ENCODE measurements at places on chromosomes 12 and 14. TPM values are rescaled to one million over a fixed set of nuclear protein-coding genes. Genes with fewer than 3 reads are reported as not detected.

Gene MMP19
- 16.1 TPM for total RNA-seq

Gene RBP5
- not detected for total RNA-seq

Gene WNT5B
- total RNA-seq: 507 TPM

Gene GON7
- 8.4 TPM for total RNA-seq

Gene CPM
- 90.2 TPM for total RNA-seq

Gene ACSS3
- total RNA-seq: 16.3 TPM

Gene IL26
- total RNA-seq: not detected

Gene NUBPL
- total RNA-seq: 11.9 TPM

Gene SLC17A8
- total RNA-seq: not detected

Gene ATG101
- 54.2 TPM for total RNA-seq

Gene ENDOU
- under 0.01 TPM for total RNA-seq

Gene SDR9C7
- not detected for total RNA-seq

Gene KLHDC1
- 5.7 TPM for total RNA-seq

Gene RGS6
- not detected for total RNA-seq

Gene PIWIL1
- not detected for total RNA-seq

Gene OR6C4
- not detected for total RNA-seq

Gene RASSF8
- total RNA-seq: 230 TPM

Gene RD3L
- total RNA-seq: not detected

Gene RAN
- 236 TPM for total RNA-seq

Gene SAMD4A
- total RNA-seq: 65.6 TPM

Gene FGF23
- not detected for total RNA-seq

Gene PROX2
- 0.12 TPM for total RNA-seq

Gene HOXC5
- total RNA-seq: 0.12 TPM

Gene CCDC197
- not detected for total RNA-seq

Gene AQP2
- not detected for total RNA-seq

Gene PLEK2
- total RNA-seq: 2.6 TPM

Gene NFKBIA
- total RNA-seq: 180 TPM

Gene SNRPF
- total RNA-seq: 3.4 TPM

Gene RPL10L
- total RNA-seq: not detected

Gene MIP
- 0.32 TPM for total RNA-seq

Gene SLC25A47
- total RNA-seq: 0.16 TPM

Gene KRT72
- total RNA-seq: not detected

Gene MGP
- total RNA-seq: not detected

Gene LIN52
- 9.4 TPM for total RNA-seq

Gene TC2N
- 0.97 TPM for total RNA-seq

Gene SLC6A15
- total RNA-seq: 10.8 TPM

Gene SLC39A5
- total RNA-seq: not detected

Gene KRT7
- 17.0 TPM for total RNA-seq

Gene RAD51AP1
- total RNA-seq: 2.1 TPM

Gene FITM1
- not detected for total RNA-seq

Gene ASCL1
- not detected for total RNA-seq

Gene CCND2
- total RNA-seq: 2.7 TPM

Gene EXOC3L4
- not detected for total RNA-seq

Gene DHH
- total RNA-seq: not detected

Gene ZDHHC22
- total RNA-seq: not detected

Gene SLCO1B1
- not detected for total RNA-seq

Gene ARHGAP5
- 88.9 TPM for total RNA-seq

Gene SELPLG
- 4.2 TPM for total RNA-seq

Gene HSPA2
- total RNA-seq: 29.2 TPM

Gene TCL1A
- 0.65 TPM for total RNA-seq

Gene OLR1
- total RNA-seq: 0.24 TPM

Gene CFAP251
- total RNA-seq: 4.0 TPM

Gene C14orf180
- not detected for total RNA-seq

Gene PTPRB
- total RNA-seq: 0.49 TPM

Gene SERPINA3
- total RNA-seq: 0.49 TPM

Gene CCDC88C
- total RNA-seq: under 0.01 TPM
